ENCODE measurements at places on chromosomes 2 and 18. TPM values are rescaled to one million over a fixed set of nuclear protein-coding genes. Genes with fewer than 3 reads are reported as not detected.

The TLX2 gene
- 0.26 TPM for total RNA-seq

The UGT1A10 gene
- 0.11 TPM for total RNA-seq

The GLI2 gene
- 45.9 TPM for total RNA-seq

The ALPP gene
- total RNA-seq: 0.20 TPM

The GGCX gene
- total RNA-seq: 41.4 TPM

The ARHGEF4 gene
- 18.1 TPM for total RNA-seq

The FOXI3 gene
- 13.5 TPM for total RNA-seq

The CPLX4 gene
- not detected for total RNA-seq

The NGEF gene
- total RNA-seq: 5.4 TPM

The SPP2 gene
- not detected for total RNA-seq

The LIMS3 gene
- 2.5 TPM for total RNA-seq

The NPAS2 gene
- total RNA-seq: 2.6 TPM

The SGPP2 gene
- total RNA-seq: 0.11 TPM

The ADAM23 gene
- 24.3 TPM for total RNA-seq

The CXCR4 gene
- 1.3 TPM for total RNA-seq

The OR6B2 gene
- total RNA-seq: not detected

The ASPRV1 gene
- 1.1 TPM for total RNA-seq

The LONRF2 gene
- total RNA-seq: 0.33 TPM

The EVX2 gene
- total RNA-seq: not detected

The AQP12A gene
- total RNA-seq: not detected

The MBOAT2 gene
- 19.2 TPM for total RNA-seq

The EMILIN1 gene
- 3.5 TPM for total RNA-seq

The KIF3C gene
- 48.1 TPM for total RNA-seq

The LAMA1 gene
- total RNA-seq: 60.7 TPM

The IMMT gene
- 104 TPM for total RNA-seq

The ABCG8 gene
- 0.25 TPM for total RNA-seq

The DCDC2C gene
- not detected for total RNA-seq

The ANKAR gene
- total RNA-seq: 2.9 TPM

The STPG4 gene
- total RNA-seq: not detected

The TRIM43 gene
- total RNA-seq: not detected

The FTCDNL1 gene
- 1.8 TPM for total RNA-seq

The MAB21L4 gene
- total RNA-seq: not detected

The COLEC12 gene
- 0.39 TPM for total RNA-seq

The FBXO36 gene
- 4.0 TPM for total RNA-seq

The LYPD1 gene
- total RNA-seq: 4.7 TPM

The EHBP1 gene
- total RNA-seq: 35.3 TPM

The SPC25 gene
- total RNA-seq: 28.6 TPM
